ENCODE measurements at places on chromosomes 11 and 22.

DNA sequence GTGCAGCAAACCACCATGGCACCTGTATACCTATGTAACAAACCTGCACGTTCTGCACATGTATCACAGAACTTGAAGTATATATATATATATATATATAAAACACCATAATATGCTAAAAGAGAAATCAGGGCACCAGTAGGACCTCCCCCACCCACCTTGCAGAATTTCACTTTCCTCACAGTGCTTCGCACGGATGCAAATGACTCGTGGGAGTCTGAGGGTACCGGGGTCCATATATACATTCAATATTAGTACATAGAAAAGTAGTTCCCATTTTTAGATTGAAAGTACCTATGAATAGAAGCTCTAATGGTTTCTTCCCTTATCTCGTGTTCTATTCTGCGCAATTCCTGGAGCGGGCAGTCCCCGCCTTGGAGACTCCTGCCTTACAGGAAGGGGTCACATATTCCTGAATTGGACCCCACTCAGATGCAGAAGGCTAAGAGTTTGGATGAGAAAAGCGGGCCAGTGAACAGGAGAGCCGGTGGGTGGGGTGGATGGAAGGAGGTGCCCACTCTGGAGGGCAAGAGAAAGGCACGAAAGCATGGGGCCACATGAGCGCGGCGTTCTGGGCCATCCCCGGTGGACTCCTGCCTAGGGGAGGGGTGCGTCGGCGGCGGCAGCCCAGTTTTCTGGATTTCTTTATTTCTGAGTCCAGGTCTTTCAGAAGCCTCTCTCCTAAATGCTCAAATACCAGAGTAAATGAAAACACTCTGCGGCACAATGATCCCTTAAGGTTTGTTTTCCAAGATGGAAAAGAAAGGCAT, 136.3 kb downstream of the ETS1 start:
- no peak for DNase-seq

- DNase-seq: no peak
Measured at GRCh38 chr11:111528557-111528956, 12.0 kb upstream of the LAYN start.

GRCh38 chr11:31651208-31651607, 141.6 kb downstream of the ELP4 start:
- DNase-seq: no peak

GRCh38 chr22:46879083-46879482, 116.6 kb downstream of the TBC1D22A start:
- DNase-seq: no peak

DNA sequence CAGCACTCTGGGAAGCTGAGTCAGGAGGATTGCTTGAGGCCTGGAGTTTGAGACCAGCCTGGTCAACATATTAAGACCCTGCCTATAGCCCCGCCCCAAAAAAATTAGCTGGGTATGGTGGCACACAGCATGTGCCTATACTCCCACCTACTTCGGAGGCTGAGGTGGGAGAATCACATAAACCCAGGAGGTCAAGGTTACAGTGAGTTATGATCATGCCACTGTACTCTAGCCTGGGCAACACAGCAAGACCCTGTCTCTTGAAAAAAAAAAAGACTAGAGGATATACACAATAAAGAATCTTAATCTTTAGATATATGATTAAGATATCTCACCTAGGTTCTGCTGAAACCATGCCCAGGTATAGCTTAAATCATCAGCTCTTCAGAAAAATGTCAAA, 136.7 kb downstream of the APOL5 start:
- no peak for DNase-seq
